ENCODE measurements at places on chromosomes 13 and 19.

- peak; percentile 63 for DNase-seq
Measured at GRCh38 chr19:49801966-49802661, 11.0 kb downstream of the FUZ start.

DNA sequence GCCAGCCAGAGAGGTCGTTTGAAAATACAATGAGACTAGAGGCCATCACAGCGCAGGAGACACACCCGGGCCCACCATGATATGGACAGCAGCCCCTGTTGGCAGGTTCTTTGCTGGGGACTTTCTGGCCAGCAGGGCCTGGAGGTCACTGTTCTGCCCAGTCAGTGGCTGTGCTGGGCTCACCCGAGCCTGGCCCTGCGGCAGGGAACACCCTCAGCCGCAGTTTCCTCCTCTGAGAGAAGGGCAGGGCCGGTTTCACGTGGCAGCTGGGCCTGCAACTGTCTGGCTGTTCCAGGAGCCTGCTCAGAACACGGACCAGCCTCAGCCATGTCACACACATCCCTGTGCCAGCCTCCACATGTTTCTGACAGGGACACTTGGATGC lies 39.4 kb downstream of the ADPRHL1 start:
- no peak for DNase-seq

DNA sequence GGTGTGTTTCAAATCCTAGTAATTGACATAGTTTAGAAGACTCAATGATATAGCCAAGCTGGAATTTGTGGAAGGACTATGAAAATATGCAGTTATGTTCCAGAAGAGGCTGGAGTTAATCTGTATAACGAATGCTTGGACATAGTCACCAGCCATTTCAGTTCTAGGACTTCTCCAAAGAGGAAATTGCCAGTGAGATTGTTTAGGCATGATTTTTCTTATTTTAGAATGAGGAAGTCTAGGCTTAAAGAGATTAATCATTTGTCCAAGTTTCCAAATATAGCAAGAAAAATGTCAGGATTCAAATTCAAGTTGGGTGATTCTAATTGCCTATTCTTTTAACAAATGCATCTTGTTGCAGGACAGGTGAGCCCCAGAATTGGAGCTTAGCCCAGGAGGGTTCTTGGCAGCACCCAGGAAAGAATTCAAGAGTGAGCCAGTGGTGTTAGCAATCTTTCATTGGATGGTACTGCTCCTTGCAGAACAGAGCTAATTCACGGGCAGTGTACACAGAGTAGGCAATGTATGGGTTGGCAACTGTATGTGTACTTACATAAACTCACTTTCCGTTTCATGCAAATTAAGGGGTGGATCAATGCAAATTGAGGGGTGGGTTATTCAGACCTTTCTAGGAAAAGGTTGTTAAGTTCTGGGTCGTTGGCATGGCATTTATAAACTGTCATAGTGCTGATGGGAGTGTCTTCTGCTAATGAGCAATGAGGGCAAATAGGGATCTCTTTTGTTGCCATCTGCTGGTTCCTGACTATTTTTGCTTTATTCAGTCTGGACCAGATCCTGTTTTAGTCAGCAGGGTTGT lies 763.1 kb upstream of the SLITRK1 start:
- DNase-seq, result no peak

- DNase-seq, result no peak
Measured at GRCh38 chr19:33492090-33492489, 29.5 kb downstream of the PEPD start.

GRCh38 chr13:51675385-51675784 lies 91.1 kb downstream of the WDFY2 start:
- DNase-seq, result no peak

GRCh38 chr19:33662391-33663092 lies 40.8 kb downstream of the CHST8 start:
- no peak for DNase-seq

DNA sequence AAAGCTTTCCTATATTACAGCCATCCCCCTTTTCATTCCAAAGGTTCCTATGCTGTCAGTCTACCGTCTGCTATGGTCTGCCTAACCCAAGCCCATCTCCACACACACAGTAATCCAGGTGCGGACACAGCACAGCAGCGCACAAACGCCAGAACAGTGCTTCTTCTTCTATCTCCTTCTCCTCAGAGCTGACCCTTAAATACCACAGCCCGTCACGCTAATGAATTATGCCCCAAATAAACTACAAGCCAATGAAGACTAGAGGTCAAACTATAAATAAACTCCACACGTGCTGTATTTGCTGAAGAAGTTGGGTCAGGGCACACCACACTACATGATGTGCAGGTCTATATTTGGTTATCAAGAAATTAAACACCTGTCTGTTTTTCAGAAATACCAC lies 71.8 kb downstream of the TBC1D4 start:
- no peak for DNase-seq

Measured in HEK293T (cell line).